ENCODE measurements at places on chromosomes 6 and 20.

GRCh38 chr6:1494671-1495070, 105.3 kb downstream of the FOXF2 start:
- no peak for DNase-seq

DNA sequence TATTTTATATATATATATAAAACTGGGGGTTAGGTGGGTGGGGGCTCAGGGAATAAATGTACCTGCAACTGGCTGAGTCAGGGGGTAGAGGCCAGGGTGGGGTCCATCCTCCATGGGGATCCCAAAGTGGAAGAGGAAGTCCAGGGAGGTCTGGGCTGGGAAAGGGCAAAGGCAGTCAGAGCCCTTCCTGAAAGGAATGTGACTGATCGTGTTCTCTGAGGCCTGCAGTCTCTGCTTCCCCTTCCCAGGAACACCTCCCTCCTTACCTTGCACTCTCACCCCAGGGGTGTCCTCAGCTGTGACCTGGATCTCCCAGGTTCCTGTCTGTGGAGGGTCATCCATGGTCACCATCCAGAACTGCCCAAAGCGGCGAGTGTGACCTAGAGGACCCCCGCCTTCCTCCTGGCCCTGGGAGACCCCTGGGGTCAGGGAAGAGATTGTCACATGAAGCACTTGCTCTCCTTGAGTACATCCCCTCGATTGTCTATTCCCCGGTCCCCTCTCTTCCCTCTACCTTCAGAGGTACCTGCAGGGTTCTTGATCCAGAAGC, 4.7 kb downstream of the SAPCD1 start:
- DNase-seq: no peak

DNA sequence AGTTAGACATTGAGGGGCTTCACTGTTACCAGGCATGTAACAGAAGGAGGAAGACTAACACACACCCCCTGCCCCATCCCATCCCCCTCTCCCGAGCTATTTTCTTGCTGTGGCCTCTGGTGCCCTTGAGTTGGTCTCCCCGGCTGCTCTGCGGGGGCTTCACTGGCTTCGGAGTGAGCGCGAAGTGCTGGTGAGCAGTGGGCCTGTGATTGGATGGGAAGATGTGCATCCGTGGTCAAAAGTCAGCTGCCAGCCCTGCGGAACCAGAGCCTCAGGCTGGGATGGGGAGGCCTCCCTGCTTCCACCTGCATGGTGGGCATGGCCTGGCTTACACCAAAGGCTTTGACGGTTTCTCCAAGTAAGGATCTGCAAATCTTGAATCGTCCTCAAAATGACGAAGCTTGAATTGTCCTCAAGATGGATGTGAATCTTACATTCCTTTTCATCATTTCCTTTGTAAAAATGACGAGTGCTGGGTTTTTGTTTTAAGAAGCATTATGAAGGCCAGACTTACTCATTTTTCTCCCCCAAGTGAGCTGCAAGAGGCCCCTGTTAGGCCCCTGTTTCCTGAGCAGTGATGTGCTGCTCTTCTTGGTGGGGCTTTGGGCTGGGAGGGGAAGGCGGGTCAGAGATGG, 23.7 kb downstream of the SPATA2 start:
- no peak for DNase-seq

GRCh38 chr20:14538433-14538832, 201.0 kb upstream of the FLRT3 start:
- DNase-seq: no peak

GRCh38 chr20:44900231-44900854, 9.5 kb upstream of the PABPC1L start:
- DNase-seq: no peak

DNA sequence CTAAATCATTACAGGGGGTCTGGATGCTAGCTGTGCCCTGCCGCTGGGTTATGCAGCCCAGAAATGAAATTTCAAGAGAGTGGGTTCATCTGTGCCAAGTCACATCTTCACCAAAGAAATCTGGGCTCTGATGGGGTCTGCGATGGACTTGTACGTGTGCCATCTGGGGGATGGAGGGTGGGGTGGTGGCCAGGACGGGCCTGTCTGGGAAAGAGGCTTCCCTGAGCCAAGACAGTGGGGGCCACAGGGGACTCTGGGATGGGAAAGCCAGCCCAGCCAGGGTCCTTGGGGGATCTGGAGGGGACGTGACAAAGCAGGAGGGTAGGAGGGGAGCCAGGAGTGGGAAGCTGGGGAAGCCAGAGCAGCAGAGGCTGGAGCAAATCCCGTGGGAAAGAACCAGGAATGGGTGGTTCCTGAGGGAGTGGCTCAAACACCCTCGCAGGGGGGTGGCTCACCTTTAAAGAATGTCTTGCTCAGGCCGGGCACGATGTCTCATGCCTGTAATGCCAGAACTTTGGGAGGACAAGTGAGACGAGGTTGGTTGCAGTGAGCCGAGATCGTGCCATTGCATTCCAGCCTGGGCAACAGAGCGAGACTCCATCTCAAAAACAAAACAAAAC, 36.3 kb upstream of the SULF2 start:
- no peak for DNase-seq

DNA sequence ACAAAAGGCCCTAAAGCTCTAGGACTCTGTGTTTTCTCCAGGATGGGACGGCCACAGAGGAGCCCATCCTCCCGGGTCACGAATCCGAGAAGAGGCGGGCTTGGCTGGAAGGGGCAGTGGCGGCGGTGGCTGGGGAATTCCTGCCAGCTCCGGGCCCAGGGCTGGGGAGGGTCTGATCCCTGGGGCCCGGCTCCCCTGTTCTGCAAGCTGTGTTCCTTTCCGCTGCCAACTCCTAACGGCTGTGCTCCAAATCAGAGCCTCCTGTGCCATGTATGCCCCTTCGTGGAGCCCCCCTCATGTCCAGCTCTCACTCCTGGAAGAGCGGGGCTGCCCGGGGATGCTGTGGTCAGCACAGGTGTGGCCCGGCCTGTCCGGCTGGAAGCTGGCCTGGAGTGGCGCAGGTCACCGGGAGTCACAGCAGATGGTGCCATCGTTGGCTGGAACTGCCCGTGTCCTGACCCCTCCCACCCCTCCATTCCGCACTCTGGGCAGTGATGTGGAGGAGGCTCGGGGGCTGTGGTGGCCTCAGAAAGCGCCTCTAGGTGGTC, 88.2 kb upstream of the MPC1 start:
- DNase-seq: no peak

GRCh38 chr6:110255211-110255750, 75.1 kb downstream of the CDC40 start:
- DNase-seq: no peak

DNA sequence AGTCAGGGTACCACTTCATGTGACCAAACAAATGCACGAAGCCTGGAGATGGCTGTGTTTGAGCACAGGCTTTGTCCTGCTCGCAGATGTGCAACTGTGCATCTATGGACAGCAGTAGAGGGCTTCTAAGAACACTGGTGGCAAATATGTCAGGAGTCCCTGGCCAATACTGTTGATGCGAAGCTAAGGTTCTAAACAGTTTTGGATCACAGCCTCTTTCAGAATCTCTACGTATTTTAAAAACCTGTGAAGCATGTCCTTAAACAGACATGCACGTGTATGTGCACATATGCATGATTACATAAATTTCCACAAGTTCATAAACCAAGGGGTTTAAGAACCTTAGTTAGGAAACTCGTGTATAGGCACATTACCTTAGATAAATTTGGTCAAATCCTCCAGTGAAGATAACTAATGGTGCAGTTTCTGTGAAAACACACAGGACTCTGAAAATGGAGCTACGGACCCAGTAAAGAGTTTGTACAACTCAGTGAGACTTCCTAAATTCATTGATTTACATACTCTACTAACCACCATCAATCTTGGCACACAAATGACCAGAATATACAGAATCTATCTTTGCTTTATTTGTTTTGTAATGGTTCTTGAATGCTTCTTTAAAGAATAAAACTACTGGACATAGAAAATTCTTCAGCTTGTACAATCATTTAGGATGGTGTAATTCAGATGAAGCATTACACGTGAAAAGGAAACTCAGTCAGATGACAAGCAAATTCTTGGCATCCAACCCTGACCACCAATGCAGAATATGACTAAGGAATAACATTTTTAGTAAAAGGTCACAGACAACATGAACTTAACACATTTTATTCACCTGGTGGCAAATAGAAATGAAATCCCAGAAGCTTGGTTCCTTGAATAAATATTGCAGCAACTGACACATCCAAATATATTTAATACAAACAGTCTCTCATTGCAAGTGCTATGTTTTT, 27.4 kb downstream of the KCNQ5 start:
- DNase-seq: no peak

DNA sequence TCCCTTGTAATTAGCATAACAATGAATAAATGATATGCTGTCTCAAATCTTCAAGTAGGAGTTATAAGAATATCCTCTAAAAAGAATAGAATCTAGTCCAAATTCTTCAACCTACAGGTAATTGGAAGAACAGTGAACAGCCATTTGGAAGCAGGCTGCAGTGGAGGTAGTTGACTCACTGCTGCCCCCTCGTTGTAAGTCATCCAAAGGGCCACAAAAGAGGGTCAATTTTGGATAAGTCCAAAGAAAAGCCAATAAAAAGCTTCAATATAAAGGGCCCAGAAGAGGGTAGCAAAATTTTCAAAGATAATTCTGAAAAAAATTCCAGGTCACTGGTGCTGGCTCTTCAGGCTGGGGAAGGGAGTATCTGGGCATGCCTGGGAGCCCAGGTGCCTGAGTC, 60.8 kb upstream of the SSTR4 start:
- no peak for DNase-seq

- no peak for DNase-seq
Observed at GRCh38 chr6:135018941-135019340, 35.7 kb downstream of the HBS1L start.

- DNase-seq: no peak
Observed at GRCh38 chr6:75149240-75149639, 56.6 kb downstream of the COL12A1 start.

GRCh38 chr20:4061987-4062386, 46.6 kb upstream of the RNF24 start:
- no peak for DNase-seq

- DNase-seq: no peak
Observed at GRCh38 chr6:46501136-46502089, 10.2 kb upstream of the RCAN2 start.

DNA sequence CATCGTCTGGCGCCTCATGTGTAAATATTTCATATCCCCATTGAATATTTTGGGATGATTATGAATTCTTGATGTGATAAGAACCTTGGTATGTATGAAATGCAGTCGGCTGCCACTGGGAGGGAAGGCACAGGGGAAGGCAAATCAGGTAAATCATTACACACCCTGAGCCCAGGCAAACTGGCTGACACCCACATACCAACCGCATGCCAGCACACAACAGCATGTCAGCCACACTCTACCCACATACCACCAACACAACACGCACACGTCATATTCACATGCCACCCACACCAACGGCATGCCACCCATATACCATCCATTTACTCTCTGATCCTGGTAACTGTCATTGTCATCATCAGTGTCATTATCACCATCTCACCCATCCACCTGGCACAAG, 28.3 kb upstream of the MDGA1 start:
- DNase-seq: no peak

GRCh38 chr6:4041480-4041879, 37.5 kb downstream of the FAM217A start:
- no peak for DNase-seq

GRCh38 chr6:117465691-117466090, 16.8 kb upstream of the DCBLD1 start:
- no peak for DNase-seq

DNA sequence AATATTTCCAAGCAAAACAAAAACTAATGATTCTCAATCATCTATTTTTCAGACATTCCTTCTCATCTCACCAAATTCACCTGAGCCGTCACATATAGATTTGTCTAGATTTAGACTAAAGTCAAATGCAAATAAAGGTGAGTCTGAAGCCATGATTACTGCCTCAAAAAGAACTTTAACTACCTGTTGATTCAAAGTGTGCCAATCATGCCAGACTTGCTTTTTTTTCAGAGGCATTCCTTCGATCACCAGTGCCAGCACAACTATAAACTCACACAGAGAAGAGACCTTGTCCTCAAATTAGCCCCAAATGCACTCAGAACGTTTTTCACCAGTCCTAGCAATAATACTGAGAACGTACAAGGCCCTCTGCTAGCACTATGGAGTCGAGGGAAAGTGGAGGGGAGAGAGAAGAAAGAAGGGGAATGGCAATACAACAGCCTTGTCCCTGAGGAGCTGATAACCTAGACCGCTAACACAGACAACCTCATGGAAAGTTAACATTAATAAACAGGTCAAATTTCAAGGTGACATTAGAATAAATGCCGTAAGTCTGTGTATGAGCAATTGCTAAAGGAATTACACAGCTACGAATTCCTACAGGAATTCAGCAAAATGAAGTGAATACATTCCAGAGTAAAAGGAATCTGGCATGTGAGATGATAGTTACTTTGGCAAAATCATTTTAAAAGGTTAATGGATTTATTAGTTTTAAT, 60.9 kb downstream of the EPB41L2 start:
- no peak for DNase-seq

GRCh38 chr6:119308048-119308570, 41.5 kb downstream of the MAN1A1 start:
- no peak for DNase-seq

- no peak for DNase-seq
Observed at GRCh38 chr6:85041376-85041775, 277.0 kb upstream of the TBX18 start.

GRCh38 chr6:129504456-129504855, 205.5 kb downstream of the ARHGAP18 start:
- no peak for DNase-seq

DNA sequence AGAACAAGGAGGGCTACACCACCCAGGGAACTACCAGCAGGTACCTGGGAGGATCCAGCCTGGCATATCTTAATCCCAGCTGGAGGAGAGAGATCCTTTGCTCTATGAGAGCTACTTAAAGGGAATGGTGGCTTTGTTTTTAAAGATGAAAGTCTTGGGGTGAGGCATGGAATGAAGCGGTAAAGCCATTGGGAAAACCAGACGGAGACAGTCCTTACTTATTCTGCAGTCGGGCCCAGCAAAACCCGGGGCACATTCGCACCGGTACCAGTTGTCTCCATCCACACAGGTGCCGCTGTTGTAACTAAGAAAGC, 30.3 kb downstream of the JAG1 start:
- DNase-seq: no peak

GRCh38 chr6:81722506-81723223, 29.8 kb downstream of the TENT5A start:
- no peak for DNase-seq

- no peak for DNase-seq
Observed at GRCh38 chr6:155041741-155042279, 46.7 kb downstream of the TIAM2 start.

DNA sequence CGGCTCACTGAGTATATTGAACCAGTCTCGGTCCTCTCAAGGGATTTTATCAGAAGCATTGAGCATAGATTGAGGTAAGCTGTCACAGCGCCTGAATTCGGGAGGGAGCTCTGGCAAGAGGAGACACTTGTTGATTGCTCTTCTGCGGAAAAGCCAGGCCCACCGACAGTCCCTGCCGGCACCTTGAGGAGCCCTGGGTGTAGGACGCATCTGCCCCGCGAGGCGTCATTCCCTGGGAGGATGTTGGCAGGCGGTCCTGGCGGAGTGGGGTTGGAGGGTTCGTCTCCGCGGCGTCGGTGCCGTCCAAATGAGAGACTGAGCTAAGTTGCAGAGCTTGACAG, 843 bp downstream of the FBXO9 start:
- DNase-seq: peak; percentile 43
